ENCODE measurements at places on chromosomes 1 and 21.
A peak's percentile ranks its signal among the peaks of the same experiment; 100 is the strongest.

GRCh38 chr21:32301596-32301995 is 2.9 kb downstream of the MRAP start:
- DNase-seq, result no peak

DNA sequence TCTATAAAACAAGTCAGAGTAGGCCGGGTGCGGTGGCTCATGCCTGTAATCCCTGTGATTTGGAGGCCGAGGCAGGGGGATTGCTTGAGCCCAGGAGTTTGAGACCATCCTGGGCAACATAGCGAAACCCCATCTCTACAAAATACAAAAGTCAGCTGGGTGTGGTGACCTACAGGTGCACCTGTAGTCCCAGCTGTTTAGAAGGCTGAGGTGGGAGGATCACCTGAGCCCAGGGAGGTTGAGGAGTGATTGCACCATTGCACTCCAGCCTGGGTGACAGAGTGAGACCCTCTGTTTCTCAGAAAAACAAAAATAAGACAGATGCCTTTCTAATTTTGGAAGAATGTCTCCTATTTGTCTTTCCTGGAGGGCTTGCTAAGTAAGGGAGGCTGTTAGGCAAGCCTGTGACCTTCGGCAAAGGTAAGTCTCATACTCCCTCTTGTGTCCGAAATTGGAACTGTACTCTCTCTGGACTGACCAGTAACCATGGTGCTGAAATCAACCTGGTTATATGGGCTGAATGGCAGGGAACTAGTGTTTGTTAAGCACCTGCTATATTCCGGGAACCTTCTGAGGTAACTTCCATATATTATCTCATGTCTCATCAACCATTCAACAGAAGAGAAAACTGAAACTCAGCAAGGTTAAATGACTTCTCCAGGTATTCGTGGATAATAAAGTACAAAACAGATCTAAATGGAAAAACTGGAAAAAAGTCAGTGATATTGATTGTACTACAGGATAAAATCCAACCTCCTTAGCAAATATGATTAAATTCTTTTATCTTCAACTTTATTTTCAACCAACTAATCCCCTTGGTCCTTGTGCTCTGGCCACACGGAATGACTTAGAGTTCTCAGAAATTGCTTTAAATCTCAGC is 11.8 kb upstream of the RAB3B start:
- DNase-seq, result peak; percentile 27

DNA sequence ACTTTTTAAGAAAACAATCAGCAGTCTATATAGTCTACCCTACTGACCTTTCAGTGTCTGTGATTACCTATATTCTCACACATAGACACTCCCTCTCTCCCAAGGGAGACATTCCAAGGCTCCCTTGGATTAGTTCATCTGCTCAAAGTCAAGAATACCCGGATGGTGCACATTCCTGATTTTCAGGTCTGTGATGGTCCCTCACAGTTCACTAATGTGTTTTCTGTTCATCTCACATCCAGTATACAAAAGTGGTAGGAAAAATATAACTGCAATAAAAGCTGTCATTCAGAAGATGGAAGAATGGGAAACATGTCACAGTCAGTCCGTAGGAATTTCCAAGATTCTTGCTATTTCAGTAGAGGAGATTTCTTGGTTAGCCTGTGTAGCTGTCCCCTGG is 224.1 kb upstream of the CACYBP start:
- DNase-seq, result no peak

- no peak for DNase-seq
These were observed 79.3 kb downstream of the RPS6KA1 start for GRCh38 chr1:26608895-26609294.

DNA sequence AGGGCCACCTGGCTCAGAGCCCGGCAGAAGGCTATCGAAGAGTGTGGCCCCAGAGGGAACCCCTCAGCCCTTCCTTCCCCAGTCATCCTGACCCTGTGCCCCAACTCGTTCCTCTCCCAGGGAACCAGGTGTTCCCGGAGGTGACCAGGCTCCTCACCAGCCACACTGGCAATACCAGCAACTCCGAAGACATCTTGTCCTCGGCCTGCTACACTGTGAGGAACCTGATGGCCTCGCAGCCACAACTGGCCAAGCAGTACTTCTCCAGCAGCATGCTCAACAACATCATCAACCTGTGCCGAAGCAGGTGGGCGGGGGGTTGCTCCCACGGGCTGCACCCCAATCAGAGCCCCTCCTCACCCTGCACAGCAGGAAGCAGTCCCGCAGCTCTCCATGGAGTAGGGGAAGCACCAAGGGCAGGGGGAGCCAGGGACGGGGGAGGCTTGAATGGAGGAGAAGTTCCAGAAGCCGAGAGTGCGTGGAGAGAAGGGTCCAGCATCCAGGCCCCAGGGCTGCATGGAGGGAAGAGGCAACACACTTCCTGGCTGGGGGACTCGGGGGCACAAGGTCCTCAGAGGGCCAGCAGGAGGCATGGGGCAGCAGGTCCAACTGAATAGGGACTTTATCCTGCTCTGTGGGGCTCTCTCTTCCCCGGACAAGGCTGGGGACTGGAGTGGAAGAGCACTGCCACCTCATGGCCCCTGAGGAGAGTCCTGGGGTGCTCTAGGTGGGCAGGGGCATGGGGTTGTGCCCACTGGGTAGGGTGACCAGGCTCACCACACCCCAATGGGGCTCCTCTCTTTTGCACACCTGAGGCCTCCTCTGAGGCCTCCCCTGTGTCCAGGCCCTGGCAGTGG is 41.7 kb downstream of the PKP1 start:
- peak; percentile 12 for DNase-seq

GRCh38 chr1:154198756-154199562 is 7.1 kb upstream of the TPM3 start:
- DNase-seq, result peak; percentile 27
